CD4-positive, alpha-beta T cell treated with Interleukin-15 for 1 hour (primary cell): ENCODE measurements at places on chromosomes 4 and X.

GRCh38 chr4:40957281-40957680 lies 207.5 kb downstream of the NSUN7 start:
- no peak for DNase-seq

DNA sequence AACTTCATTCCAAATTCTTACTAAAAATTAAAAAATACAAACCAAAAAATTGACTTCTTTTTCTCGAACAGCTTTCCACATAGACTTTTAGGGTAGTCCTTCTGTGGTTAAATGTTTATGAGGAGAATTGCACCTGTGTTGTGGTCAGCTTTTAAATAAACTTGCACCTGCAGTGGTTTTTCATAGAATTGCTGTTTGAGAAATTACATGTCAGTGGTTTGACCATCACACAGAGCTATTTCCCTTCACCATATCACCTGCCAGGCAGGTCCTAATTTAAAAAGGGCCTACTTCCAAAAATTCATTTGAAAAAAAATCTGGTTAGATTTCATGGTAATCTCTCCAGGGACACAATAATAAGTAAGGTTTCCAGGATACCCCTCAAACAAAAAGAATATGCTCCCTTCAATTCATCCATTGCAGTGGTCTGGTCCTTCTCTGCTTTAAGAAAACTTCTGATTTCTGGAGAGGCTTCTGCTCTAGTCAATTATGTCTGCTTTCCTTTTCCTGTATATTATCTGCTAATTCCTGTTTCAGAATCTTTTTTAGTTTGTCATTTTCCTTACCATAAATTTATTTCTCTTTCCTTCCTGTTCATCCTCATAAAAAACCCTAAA lies 9.8 kb upstream of the UTP3 start:
- no peak for DNase-seq

DNA sequence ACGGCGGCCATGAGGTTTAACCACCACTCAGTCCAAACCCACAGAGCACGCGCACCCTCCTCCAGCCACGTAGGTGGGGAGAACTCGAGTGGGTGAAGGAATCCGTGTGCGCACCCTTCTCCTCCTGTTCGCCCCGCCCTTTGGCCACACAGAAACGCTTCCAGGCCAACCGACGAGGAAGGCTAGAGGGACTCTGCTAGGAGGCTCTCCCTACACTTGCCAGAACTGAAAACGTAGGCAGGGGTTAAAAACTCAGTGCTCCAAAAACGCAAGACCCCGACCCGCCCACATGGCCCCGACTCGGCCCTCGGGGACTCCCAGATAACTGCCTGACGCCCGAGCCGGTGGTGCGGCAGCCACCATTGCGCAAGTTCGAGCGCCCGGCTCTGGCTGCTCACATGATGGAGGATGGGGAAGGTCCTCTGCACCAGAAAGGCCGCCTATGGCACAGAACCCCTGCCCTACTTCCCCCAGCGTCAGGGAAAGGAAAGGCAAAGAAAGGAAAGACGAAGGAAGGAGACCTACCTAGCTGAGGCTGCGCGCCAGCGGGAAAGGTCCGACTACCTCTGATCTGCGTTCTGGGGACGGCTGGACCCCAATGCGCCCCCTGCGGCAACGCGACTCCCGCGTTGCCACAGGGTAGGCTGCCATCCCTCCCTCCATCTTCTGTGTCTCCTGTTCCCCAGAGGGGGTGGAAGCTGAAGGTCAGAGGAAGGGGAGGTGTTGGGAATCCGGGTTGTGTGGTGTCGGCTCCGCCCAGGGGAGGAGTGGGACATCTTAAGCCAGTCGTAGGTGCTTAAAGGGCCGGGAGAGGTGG lies 201.9 kb upstream of the AGTR2 start:
- DNase-seq = no peak

GRCh38 chr4:182556580-182556979 lies 313.4 kb downstream of the TENM3 start:
- DNase-seq = no peak

GRCh38 chr4:122997463-122998101 lies 75.2 kb upstream of the NUDT6 start:
- no peak for DNase-seq

DNA sequence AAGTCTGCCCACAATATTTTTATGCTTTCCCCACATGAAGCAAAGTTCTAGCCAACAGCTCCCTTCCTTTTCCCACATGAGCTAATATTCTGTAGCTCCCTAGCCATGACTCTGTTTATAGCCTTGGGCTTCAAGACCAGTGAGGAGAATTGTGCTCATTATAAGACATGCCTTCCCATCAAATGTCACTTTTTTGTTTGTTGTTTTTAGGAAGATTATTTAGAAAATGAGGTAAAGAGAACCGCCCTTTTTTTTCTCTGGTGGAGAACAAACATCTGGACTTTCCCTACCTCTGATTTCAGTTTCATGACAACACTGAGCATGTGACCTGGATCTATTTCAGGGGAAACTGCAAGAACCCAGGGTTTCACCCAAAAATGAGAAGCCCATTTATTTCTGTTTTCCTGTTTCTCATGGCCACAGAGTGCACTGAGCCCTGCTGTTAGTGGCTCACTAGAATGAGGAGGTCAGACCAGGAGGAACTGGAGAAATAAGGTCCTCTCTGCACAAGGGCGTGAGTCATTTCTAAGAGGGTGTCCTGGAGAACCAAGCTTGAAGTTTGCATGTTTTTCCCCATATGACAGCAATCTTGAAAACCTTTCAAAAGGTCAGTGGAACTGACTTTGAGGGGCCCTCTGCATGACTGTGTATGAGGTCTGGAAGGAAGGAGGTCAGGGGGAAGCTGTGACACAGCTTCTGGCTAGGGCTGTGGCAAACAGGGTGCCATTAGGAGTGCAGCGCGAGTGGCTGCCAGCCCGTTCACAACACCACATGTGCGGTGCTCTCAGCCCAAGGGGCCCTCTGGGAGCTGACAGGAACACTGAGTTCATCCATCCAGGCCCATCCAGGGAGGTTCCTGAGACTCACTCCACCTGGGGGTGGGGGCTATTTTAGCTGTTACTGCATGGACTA lies 55.2 kb downstream of the CHST7 start:
- DNase-seq = peak; percentile 71

DNA sequence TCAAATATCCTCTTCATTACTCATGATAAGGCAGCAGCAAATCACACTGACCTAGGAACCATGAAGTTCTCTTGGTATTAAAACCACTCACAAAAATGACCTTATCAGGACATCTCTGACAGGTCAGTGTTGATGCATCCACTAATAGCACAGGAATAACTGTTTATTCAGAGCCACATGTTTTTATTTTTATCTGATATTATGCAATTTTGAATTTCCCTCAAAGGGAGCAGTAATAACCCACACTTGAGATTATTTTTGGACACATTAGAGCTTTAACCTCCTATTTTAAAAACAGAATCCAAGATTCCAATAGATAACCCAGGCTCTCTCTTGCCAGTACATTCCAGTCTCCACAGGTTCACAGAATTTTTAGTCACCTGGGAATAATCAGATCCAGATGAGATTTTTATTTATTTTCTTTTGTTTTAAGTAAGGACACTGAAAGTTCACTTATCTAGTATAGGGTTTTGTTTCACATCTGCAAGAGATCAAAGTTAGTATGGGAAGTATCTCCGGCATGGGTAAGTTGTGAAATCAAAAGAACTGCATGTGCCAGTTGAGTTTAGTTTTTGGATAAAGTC lies 36.3 kb upstream of the MYOZ2 start:
- DNase-seq = no peak

GRCh38 chr4:58807843-58808615 lies 1697.8 kb upstream of the IGFBP7 start:
- DNase-seq = no peak

GRCh38 chr4:8507624-8508023 lies 67.0 kb downstream of the TRMT44 start:
- no peak for DNase-seq

GRCh38 chr4:16043642-16044498 lies 40.0 kb downstream of the PROM1 start:
- no peak for DNase-seq

GRCh38 chr4:24230955-24231354 lies 341.1 kb upstream of the PPARGC1A start:
- no peak for DNase-seq

GRCh38 chr4:183295711-183296110 lies 24.4 kb downstream of the CLDN22 start:
- no peak for DNase-seq

- DNase-seq = no peak
Observed at GRCh38 chr4:47819178-47819577, 18.7 kb downstream of the CORIN start.

DNA sequence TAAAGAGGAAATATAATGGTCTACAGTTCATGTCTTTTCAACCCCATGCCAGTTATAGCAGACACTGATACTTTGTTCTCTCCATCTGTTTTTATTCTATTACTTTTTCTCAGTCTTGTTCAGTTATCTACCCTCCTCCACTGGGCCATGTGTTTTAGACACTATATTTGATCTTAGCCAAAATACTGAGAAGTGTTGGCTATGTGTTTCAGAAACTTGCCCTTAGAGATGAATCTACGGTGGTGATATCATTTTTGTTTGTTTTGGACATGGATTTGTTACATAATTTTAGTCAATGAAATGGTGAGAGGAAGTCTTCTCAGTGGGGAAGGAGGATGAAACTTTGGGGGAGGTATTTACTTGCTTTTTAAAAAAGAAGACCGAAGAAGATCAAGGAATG lies 211.5 kb upstream of the DDX53 start:
- DNase-seq = no peak

DNA sequence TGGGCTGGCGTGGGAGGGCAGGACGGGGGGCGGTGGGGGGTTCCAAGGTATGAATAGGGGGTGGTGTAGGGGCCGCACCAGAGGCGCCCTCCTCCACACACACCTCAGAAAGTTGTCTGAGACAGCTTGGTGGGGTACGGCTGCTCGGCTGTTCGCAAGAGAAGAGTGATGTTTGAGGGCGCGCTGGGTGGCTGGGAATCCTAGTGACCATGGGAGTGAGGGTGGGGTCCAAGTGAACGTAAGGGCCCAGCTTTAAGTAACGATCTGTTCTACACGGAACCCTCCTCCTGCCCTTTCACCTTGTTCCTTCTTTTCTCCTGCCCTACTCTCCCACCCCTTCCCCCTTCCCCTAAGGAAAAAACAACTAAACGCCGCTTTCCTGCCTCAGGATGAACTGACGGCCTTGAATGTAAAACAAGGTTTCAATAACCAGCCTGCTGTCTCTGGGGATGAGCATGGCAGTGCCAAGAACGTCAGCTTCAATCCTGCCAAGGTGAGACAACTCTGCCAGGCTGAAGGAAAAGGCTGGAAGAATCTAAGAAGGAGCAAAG lies 664 bp downstream of the MED12 start:
- no peak for DNase-seq

DNA sequence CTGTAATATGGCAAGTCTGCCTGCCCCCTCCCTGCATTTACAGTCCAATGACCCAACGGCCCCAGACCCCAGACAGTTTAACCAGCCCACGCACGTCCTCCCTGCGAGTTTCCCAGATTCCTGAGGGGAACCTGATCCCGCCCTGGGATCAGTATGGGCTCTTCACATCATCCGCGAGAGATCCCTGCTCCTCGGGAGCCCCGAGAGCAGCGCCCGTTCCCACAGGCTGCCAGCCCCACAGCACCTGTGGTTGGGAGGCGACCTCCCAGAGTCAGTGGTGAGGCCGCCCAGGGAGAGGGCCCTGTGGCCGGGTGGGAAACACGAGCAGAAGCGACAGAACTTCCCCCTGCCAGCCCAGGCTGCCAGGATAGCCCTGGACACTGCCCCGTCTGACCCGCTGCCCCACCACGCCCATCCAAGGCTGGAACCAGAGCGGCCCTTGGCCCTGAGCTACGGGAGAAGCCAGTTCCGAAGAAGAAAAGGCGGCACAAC lies 32.8 kb downstream of the TSC22D3 start:
- DNase-seq = no peak

- no peak for DNase-seq
Observed at GRCh38 chrX:23483396-23483795, 148.7 kb downstream of the PTCHD1 start.

DNA sequence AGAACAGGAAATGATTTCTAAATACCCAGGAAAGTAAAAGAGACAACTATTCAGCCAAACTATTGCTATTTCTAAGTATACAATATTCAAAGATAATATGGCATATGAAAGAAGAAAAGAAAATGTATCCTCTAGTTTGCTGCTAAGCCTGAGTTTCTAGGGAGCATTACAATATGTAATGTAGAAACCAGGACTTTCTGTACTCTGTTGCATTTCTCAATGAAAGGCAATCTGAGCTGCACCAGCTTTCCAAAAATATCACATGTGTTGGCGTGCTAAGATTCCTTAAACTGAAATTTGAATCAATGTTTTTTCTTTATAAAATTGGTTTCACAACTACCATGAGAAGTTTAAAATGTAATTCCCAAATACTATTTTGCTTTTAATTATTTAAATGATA lies 129.6 kb downstream of the ANK2 start:
- no peak for DNase-seq

GRCh38 chrX:136600059-136600458 lies 47.9 kb upstream of the CD40LG start:
- no peak for DNase-seq

DNA sequence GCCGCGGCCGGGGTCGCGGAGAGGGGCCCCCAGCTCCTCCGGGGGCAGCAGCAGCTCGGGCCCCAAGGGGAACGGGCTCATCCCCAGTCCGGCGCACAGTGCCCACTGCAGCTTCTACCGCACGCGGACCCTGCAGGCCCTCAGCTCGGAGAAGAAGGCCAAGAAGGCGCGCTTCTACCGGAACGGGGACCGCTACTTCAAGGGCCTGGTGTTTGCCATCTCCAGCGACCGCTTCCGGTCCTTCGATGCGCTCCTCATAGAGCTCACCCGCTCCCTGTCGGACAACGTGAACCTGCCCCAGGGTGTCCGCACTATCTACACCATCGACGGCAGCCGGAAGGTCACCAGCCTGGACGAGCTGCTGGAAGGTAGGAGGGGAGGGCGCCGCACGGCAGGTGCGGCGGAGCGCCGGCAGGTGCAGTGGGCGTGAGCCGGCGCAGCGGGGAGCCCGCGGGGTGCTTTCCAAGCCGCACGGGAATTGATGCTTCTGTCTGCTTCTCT lies 886 bp downstream of the DCLK2 start:
- peak; percentile 26 for DNase-seq

DNA sequence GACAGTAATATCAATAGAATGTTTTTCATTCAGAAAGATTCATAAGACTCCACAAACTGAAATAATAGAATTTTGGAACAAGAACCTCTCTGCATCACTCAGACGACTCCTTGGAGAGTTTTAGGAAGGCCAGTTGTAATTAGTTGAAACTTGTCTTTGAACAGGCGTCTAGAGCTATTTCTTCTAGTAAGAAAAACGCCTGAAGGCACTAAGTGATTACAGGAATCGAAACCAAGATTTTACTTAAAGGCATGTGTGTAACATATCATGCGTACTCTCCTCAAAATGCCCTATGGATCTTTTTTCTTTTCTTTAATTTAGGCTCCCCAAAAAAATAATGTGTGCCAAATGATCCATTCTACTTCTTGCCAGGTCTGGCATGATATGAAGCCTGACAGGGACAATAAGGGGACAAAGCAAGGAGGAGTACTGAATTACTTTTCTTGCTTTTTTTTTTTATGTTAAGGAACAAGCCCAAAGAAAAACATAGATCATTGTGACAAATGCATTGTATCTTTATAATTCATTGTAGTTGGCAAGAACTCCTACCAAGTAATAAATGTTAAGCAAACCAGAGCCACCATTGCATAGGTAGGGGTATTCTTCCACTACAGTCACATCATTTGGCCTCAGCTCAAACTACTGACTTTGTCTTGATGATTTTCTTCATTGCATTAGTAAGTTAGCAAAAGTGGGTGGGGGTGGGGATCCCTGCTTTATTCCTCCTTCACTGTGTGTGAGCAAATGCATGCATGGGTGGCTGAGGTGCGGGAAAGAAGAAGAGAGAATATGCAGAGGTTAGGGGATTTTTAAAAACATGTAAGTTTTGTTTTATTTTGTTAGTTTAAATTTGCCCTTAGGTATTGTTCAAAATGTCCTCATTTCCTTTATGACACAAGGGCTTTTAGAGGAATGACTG lies 79.9 kb upstream of the ATOH1 start:
- DNase-seq = no peak
